Caco-2 (cell line): ENCODE measurements at places on chromosomes 1 and 21.
A peak's percentile ranks its signal among the peaks of the same experiment; 100 is the strongest.

DNA sequence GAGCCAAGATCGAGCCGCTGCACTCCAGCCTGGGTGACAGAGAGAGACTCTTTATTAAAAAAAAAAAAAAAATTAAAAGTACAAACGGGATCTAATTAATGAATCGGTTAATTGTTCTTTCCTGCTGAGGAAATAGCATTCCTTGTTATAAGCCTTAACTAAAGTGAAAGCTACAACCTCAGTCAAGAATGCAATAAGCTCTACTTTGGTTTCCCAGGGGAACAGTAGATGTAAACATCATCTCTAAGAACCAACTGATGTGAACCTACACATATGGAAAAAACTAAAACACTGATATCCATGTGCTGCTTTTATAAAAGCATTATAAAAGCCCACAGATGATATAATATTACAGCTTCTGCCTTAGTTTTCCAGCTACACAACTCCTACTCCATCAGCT is 41.9 kb downstream of the LPGAT1 start:
- DNase-seq = no peak

DNA sequence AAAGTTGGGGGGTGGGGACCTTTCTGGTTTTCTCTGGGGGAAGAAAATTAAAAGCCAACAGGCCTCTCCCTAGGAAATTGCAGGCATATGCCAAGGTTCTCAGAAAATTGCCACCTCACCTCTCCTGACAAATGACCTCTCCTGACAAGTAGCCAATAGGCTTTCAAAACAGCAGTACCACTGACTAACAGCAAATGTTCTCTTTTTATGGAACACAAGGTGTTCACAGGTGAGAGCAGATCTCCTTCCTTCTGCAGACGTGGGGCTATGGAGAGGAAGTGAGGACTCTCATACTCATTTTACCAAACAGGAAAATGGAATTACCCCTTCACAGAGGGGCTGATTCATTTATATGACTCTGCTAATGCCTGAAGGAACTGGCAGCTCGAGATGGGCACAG is 32.7 kb upstream of the SUCO start:
- no peak for DNase-seq

DNA sequence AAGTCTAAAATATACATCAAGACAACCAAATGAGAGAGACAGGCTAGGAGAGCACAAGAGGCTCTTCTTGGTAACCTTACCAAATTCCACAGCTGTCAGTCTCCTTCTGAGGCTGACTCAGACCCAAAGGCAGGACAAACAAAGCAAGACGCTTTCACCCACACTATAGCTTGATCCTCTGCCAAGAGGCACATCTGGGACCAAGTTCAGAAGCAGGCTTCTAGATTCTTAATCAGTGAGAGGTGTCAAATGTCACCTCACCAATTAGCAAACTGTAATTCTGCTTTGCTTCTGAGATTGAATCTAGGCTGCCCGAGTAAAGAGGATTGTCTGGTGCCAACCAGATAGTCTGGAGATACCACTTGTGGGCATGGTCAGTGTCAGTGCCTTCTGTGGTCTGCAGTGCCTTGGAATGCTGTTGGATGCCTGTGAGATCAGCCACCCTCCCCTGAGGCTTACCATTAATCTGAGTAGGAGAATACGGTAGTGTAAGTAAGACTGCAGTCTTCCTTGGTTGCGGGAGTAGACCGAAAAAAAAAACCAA is 151.0 kb downstream of the FMN2 start:
- DNase-seq = no peak

- no peak for DNase-seq
These were observed 95.0 kb upstream of the DPT start for GRCh38 chr1:168823988-168824387.

- no peak for DNase-seq
These were observed 128.1 kb downstream of the SIPA1L2 start for GRCh38 chr1:232501854-232502253.

DNA sequence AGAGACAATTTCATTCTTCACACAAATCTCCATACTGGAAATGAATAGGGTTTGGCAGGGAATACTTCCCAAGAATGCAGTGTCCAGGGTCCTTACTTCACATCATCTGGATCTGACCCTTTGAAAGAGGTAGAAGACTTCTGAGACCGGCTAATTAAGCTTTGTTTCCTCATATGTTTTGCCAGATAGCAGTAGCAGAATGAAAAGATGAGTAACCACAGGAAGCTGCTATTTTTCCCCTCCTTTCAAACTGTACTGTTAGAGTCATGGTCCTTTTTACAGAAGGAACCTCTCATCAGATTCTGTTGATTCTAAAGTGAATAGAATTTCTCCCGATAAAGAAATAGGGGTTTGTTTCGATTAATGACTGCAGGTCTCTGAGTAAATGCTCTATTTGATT is 1.4 kb upstream of the OLFML3 start:
- DNase-seq = no peak

GRCh38 chr1:172556461-172556860 is 23.5 kb downstream of the SUCO start:
- no peak for DNase-seq

DNA sequence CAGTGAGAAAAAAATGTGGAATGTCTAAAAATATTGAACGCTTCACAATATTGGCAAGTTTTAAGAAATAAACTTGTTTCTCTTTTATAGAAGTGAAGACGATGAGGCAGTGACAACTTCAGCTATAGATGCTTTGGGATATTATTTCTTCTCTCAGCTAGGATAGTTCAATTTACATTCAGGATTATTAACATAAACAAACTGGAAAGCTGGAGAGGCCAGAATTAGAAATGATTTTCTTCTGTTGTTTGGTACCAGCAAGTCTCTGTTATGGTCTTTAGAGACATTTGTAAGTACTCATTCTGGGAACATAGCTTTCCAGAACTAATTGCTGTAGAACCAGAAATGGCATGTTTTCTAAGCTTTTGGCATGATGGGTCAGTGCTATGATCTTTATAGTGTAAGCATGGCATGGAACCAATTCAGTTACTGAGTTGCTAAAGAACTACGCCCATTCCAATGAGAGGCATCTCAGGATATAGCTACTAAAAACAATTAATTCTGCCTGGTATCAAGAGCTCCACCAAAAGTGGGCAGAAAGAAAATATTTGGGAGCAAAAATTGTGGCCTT is 599.5 kb upstream of the B3GALT2 start:
- DNase-seq = no peak

- DNase-seq = no peak
These were observed 87.0 kb downstream of the PDE9A start for GRCh38 chr21:42740405-42740909.

GRCh38 chr1:162389971-162390370 is 8.4 kb downstream of the C1orf226 start:
- DNase-seq = no peak

DNA sequence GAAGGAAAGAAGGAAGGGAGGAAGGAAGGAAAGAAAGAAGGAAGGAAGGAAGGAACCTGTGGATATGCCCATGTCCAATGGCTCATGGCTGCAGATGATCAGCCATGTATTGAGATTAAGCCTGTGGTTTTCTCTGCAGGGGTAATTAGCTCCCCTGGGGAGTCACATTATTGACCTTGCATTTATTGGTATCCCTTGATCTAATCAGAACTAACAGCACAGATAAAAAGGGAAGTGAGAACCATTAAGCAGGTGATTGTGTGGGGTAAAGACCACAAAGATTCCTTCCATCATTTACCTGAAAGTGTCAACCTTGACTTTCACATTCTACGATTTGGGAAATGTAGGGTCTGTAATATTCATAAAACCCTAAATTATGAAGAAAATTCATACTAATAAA is 390.7 kb downstream of the BRINP2 start:
- no peak for DNase-seq

DNA sequence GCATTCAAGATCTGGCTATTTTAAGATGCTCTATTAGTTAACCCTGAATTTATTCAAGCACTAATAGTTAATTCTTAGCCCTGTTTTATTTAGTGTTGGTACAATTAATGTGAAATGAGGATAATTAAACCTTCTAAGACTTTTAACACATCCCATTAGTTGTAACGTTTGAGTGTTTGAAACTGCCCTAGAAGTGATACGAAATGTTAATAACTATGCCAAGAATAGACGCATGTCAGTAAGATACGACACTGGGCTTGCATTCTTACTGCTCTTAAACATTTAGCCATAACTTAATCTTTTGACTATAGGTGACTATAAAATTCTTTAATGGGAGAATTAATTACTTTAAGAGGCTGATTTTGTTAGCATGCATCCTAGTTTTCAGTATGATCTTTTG is 9.8 kb downstream of the H3-3A start:
- no peak for DNase-seq

DNA sequence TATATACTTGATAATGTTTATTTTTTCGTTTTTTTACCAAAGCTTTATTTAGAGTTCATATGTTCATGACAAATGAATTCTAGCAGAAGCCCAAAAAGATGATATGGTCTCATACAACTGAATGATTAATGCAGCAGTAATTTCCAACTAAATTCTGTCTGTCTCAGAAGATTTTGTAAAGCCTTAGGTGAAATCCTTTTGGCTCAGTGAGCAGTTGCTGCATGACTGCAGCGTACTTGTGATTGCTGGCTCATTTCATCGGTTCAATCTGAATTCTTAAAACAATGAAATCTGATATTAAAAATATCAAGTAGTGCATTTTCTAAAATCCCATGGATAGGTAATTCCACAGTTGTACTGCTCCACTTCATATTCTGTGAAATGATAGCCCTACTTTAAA is 73.2 kb downstream of the AK5 start:
- no peak for DNase-seq

DNA sequence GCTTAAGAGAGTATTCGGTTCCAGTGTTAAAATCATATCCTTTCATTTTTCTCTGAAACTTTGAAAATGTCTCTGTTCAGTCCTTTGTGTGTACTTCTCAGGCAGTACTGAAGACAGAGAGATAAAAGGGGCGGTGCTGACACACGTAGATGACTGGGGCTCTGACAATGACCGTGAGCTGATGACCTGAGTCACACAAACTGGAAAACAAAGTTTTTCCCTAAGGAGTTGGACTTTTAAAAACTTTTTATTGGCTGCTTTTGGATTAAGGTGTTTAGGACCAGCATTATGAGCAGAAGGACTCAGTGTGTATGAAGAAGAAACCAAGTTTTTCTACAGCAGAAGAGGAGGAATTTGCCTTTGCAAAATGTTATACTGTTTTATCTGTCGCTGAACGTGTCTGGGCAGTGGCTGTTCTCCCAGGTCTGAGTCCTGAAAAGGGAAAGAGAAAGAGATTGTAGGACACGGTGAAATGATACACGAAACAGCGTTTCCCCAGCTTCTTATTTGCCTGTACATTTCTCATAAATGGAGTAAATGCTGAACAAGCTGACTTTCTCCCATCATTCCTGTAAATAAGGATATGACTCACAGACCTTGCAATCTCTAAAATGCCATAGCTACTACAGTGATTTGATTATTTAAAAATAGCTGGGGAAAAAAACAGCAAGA is 51.5 kb downstream of the MAP3K7CL start:
- DNase-seq = no peak

- DNase-seq = no peak
These were observed 441.5 kb downstream of the SMYD3 start for GRCh38 chr1:246065592-246065991.

DNA sequence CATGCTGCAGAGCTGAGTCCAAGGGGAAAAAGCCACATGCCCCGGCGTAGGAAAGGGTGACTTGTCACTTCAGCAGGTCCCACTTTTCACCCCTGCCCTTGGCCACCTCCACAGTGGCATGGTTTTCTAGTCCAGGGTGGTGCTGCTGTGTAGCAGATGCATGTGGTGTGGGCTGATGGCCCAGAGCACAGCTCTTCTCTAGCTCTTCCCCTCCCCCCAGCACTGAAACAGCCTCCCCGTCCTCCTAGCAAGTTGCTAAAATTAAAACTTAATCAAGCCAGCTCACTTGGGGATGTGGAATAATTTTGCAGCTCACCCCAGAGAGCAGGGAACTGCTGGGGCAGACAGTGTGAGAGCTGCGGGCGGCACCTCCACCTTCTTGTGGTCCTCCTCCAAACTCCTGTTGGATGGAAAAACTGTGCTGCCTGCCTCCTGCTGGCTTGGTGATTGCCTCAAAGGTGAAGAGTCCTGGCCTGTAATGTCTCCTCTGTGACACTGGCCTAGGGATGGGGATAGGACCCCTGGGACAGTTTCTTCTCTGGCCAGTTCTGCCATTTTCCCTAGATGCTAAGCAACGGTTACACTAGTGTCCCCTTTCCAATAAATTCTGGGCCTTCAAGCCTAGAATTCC is 91.6 kb downstream of the RNF220 start:
- no peak for DNase-seq

DNA sequence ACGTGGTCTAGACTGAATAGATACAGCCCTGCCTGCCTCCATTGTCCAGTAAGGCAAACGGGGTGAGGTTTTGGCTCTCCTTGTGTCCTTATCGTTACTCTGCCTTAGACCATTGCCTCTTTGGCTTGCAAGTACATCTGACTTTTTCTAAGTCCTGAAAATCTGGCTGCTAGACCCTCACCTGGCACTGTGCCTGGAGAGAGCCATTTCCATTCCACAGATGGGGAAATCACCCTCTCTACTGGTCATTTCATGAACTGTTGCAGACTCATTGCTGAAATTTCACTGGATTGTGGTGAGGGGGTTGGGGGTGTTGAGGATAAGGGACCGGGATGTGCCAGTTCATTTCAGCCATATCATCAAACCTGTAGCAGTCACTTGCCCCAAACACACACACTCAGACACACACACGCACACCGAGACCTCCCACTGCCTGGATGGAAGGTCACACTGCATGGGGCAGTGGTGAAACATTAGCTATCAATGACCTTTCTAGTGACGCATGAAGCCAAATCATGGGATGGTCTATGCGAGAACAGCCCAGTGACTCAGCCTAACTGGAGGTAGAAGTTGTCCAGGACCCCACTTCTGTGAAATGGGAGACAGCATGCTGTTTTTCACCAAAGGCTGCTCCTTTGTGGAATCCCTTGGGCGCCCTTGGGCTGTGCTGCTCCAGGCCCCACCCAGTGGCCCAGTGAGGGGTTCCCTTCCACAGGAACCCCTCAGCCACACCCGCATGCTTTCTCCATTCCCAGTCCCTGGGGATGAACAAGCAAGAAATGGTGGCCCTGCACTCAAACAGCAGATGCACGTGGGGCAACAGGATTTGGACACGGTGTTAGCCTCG is 34.9 kb upstream of the VASH2 start:
- DNase-seq = peak; percentile 38

DNA sequence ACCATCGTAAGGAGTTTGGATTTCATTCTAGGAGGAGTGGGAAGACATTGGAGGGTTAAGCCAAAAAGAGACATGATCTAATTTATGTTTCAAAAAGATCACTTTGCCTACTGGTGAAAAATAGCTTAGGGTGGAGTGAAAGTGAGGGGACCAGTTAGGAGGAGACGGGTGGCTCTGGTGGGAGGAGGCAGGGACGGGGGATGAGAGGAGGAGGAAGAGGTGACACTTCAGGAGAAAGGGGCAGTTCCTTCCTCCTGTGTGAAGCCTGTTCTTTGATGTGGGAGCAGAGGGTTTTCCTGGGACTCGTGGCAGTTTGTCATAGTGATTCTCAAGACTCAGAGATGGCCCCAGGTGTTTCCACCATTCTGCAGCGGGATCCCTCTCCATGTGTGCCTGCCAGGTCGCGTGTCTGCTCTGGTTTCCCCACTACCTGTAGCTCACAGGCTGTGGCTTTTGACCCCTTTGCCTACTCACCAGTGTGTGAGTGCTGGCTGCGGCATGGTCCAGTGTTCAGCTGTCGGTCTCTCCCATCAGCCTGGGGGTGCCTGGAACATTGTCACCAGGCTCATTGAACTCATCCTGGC is 102.4 kb downstream of the CNIH3 start:
- no peak for DNase-seq
